ENCODE measurements at places on chromosomes 2 and 18.

DNA sequence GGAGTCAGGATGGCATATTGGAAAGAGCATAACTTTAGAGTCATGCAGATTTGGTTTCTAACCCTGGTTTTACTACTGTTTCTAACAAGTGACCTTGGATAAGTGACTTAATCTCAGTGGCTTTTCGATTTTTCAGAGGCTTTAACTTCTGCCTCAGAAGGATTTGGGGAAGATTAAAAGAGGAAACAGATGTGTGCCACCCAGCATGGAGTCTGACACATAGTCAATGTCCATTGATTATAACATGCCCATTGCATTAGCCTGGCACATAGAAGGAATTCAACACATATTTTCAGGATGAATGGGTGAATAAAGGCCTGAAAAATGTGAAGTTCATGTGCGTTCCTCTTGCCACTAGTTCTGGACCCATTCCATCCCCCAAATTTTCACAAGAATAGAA is 438.2 kb downstream of the EPHA4 start:
- DNase-seq, result no peak

DNA sequence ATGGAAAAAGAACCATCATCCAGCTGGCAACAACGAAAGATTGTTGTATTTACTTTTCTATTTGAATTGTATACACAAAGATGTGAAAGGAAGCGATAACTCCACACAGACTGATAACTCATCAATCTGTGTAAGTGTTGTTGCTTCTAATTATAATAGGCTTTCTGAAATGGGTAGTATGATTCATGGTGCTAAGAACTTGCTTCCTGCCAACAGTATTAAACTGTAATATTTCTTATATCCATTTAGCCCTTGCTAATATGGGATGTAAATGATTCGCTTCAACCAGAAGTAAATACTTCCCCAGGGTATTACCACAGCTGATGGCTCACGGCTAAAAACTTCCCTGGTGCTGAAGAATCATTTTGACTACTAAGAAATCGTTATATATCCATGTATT is 70.2 kb downstream of the TMEM163 start:
- no peak for DNase-seq

DNA sequence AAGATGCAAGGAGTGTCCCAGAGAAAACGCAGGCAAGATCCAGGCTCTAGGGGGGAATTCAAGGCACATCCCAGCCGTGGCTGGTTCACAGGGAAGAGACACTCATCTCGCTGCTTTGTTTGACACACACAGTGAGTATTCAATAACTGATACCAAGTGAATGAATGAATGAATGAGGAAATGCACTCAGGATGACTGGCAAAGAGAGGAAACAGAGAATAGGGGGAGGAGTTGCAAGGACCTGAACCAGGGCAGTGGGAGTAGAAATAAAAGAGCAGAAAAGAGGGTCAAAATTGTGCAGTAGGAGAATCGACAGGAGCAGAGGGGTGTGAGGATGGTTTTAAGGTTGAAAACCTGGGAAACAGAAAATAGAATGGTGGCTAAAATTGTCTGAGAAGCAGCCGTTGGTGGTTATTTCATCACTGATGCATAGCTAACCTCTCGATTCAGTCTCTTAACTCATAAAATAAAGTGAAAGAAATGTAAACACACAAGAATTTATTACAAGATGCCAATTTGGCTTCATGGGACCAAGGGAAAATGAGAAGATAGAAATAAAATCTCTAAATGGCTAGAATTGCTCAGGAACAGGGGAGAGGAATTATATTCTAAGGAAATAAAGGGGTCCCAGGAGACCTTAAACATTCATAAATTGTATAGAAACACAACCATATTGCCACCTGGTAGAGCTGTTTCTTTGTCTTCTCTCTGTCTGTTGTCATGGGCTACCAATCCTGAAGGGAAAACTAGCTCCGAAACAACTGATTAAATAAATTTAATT is 63.9 kb upstream of the PHLPP1 start:
- no peak for DNase-seq

DNA sequence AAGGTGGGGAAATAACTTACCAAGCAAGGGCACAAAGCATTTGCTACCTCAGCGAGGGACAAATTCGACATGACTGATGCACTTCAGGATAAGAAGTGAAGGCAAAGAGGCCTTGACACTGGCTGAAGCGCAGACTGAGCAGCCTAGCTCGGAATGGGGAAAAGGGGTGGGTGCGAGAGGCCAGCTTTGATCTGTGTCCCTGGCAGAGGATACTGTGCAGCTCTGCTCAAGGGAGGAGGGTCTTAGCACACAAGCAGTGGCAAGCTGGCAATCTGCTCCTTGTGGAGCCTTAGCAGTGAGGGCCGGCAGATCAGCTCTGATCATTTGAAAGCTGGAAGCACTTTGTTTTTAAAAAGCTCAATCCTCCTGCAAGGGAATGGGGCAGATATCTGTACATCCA is 222.3 kb downstream of the ZBTB7C start:
- DNase-seq, result no peak

DNA sequence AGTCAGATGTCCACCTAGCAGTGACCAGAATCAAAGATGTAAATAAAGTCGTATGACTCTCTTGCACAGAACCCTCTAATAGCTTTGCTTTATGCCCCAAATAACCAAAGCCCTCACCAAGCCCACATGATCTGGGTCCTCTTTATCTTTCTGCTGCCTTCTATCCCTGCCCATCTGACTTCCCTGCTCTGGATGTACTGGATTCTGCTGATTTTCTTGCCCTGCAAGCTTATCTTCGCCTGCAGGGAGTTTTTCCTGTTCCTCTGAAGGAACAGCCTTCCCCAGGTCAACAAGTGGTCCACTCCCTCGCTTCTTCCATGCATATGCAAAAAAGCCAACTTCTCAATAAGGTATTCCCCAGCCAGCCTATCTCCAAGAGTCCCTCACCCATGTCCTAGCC is 18.7 kb downstream of the IL36B start:
- no peak for DNase-seq

DNA sequence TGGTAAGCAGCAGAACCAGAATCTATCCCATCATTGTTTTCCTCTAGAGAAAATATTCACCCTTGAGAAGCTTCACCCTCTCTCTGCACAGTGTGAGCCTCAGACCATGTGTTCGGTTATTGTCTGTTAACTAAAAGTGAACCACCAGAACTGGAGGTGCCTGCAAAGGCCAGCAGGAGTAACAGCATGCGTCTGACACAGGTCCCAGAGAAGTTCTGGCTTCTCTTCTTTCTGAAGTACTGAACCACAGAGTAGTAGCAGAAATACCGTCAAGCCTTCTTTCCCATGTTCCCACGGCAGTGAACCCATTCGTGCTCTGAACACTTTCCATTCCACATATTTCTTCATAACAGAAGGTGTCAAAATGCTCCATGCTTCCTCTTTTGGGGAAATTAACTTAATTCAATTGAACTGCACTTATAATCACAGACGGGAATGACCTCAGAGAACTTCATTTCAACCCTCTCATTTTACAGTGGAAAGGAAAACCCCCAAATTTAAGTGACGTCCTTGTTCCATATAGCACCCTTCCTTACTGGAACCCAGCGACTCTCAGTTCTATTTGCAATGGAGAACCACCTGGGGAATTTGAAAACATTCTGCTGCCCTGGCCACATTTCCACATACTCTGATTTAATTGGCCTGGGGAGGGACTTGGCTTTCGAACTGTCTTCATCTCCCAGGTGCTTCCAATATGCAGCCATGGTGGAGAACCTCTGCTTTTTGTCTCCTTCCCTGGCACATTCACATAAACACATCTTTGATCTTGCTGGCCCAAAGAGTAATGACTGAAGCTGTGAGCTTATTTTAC is 519.1 kb downstream of the RNF144A start:
- no peak for DNase-seq

DNA sequence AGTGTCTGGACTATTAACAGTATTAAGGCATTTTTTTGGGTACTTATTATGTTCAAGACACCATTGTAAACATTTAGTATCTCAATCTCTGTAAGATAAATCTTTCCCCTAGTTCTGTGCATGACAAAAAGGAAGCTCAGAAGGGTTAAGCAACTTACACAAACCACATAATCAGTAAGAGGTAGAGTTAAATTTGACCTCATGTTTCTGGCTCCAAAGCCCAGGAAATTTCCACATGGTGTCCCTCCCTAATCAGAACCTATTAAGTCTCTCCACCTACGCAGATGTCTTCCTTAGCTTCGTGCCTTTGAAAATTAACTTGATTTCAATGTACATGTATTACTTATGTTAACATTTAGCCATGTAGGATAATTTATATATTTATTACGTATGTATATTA is 2.0 kb downstream of the MFSD6 start:
- DNase-seq, result no peak

GRCh38 chr2:16962505-16962904 is 296.9 kb upstream of the CYRIA start:
- no peak for DNase-seq

GRCh38 chr2:140270224-140270623 is 1490.0 kb upstream of the NXPH2 start:
- no peak for DNase-seq

GRCh38 chr2:135490376-135490775 is 40.6 kb downstream of the ZRANB3 start:
- DNase-seq, result no peak

- DNase-seq, result no peak
These were observed 26.0 kb downstream of the ADRA2B start for GRCh38 chr2:96090196-96090926.

DNA sequence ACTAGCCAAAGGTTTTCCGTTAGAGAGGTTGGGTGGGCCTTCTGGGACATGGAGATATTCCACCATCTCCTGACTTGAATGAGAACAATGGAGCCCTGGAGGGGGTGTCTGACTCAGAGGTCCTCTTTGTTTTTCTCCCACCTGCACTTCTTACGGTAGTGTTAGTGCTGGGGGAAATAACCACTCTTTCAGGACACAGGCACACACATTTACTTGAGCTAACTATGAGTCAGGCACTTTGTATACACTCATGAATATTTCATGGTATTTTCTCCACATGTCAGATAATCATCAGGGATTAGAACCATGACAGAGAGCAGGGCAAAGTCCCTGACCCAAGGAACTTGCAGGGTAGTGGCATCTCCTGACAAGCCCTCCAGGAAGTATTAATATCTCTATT is 439.1 kb downstream of the TSN start:
- no peak for DNase-seq

GRCh38 chr2:28296243-28296642 is 96.4 kb upstream of the FOSL2 start:
- peak; percentile 39 for DNase-seq

GRCh38 chr18:53991202-53991601 is 233.3 kb downstream of the MBD2 start:
- peak; percentile 65 for DNase-seq

- DNase-seq, result no peak
These were observed 152.5 kb downstream of the NRP2 start for GRCh38 chr2:205834796-205835195.

- no peak for DNase-seq
These were observed 17.5 kb upstream of the IL36G start for GRCh38 chr2:112960230-112960825.

- DNase-seq, result no peak
These were observed 201.5 kb downstream of the FAM210A start for GRCh38 chr18:13524811-13525210.

DNA sequence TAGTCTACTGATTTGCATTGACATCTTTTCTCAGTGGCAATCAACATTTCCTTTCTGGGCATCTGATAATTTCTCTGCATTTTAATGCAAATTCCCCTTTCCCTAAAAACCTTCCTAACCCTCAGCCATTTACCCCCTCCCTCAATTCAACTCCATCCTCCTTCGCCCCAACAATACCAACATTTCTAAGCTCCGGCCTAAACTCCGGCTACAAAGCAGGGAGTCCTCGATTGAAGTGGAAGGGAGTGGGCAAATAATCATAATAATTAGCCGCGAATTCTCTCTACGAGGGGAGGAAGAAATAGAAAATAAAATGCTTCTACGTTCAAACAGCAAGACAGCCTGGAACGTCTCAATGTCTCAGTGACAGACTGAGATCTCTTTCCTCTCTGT is 4.6 kb downstream of the BCL11A start:
- no peak for DNase-seq

- no peak for DNase-seq
These were observed 37.6 kb downstream of the ALPK2 start for GRCh38 chr18:58591286-58591685.

- no peak for DNase-seq
These were observed 31.9 kb downstream of the UXS1 start for GRCh38 chr2:106161938-106162820.

DNA sequence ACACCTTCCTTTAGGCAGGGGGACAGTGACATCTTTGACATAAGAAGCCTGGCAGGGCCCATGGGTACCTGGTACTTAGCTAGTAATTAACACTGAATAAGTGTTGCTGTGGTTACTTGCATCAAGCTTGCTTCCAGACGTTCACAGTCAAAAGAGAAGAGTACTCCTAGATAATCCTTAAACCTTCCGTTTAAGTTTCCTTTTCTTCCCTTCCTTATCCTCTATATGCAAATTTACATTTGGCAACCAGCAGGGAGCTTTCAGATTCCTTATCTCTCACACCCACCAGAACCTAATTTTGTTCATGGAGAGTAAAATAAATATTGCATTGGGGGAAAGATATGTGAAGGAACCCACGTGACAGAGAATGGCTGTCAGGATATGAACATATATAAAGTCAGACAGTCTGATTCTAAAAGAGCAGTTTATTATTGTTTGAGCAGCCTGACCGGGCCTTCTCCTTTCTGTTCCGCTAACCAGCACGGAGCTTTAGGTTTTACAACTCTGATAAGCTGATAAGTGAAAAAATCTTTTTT is 7.8 kb upstream of the RAB31 start:
- no peak for DNase-seq

- peak; percentile 90 for DNase-seq
These were observed 37.5 kb upstream of the SLC38A11 start for GRCh38 chr2:164992818-164993217.

GRCh38 chr2:68505603-68506159 is 38.3 kb downstream of the APLF start:
- DNase-seq, result no peak

DNA sequence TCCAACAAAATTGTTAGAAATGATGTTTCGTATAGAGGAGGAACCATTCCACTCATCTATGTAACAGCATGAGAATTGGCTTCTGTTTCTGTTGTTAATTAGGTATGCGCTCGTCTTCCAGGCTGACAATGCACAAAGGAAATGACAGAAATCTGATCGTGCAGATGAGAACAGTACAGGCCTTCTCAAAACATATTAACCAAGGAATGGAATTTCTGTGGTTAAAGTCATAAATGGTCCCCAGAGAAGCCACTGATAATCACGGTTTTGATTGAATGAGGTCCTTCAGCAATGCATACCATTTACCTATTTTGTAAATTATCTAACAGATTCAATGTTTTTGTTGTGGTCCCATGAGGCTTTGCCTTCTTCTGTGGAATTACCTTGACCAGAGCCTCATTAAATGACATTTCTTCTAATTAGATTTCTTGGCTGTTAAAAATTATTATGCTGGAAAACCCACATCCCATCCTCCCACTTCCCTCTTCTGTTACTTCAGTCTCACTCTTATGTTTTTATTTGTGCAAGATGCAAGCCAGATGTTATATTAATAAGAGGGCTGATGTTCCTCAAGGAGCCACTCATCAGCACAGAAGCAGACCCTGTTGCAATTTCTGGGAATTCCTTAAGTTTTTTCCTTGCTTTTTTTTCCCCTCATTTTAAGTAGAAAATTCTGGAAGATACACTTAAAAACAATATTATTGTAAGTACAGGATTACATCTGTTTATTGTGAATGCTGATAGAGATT is 395.8 kb downstream of the PID1 start:
- DNase-seq, result peak; percentile 3

- no peak for DNase-seq
These were observed 186.5 kb upstream of the ID2 start for GRCh38 chr2:8495189-8495989.
